Suppressor macrophage treated with lipopolysaccharide for 4 hours (primary cell): ENCODE measurements at places on chromosomes 7 and 10.
A peak's percentile ranks its signal among the peaks of the same experiment; 100 is the strongest.

DNA sequence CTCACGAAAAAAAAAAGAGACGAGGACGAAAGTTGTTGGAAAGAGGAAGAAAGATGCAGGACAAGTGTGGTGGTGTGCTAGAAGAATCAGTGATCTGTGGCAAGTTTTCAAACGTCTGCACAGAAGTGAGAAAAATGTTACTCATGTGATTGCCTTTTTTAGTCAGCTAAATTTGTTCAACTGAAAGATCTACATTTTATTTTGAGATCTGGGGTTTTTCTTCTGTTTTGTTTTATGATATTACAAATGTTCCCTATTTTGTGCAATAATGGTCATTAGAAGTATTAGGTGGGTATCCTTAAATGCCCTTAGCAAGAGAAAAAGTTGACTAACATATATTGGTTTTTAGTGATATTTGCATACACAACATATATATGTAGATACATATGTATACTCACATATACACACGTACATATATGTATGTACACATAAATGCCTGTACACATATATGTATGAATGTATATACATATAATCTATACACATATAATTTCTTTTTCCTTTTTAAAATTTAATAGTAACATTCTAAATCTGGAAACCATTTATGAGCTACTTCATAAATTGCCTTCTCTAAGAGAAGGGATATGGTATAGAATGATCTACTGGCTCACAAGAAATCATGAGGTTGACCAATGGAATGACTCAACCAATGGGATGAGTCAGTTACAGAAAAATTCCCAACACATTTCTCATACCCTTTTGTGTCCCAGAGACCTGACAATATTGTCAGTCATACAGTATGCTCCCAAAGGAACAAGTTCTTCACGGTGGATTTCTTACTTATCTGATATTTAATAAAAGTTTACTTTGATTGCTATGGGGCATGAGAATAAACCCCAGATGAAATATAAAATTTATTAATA, 38.4 kb downstream of the SLC39A12 start:
- peak; percentile 48 for DNase-seq

DNA sequence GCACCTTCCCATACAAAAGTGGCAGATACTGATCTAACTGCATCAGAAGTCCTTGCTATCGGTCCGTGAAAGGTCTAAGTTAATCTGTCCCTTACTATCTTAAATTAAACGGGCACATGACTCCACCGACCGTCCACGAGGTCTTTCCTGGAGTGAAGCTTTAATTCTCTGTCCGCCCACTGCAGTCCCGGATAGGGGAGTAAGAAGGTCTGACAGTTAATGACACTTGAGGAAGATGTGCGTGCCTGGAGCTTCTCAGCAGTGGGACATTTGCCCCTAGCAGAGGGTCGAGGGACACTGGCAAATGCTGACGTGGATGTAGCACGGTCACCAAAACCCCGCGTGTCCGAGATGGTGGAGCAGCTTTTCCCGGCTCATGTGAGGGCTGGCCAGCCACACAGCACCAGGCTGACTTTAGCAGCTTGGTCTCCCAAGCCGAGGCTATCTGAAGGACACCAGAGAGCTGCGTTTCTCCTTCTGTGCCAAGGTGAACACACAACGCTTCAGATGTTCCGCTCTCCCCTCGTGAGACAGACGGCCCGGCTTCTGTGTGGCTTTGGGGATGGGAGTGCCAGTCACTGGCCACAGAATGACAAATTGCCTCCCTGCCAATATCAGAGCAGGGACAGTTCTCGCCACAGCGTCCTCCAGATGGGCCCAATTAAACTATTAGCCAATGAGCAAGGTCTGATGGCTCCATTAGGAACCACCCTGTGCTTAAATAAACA, 86.6 kb downstream of the ADARB2 start:
- DNase-seq: no peak

- DNase-seq: no peak
Observed at GRCh38 chr7:32093415-32094408, 23.5 kb upstream of the PDE1C start.

DNA sequence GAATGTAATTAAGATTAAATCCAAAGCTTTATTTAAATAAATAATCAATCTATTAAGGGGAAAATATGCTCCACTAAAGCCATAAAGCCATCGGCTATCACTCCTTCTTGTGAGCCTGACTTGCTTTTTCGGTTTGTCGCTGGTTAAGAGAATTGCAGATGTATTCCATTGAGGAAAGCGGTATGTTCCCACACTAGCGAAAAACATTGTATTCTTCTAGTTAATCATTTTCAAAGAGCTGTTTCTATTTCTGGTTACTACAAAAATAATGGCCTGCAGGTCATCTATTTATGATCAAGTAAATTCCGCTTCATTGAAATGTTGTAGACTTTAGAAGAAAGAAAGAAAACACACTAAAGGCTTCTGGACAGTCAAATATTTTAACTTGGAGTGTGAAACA, 173.4 kb downstream of the CACNB2 start:
- no peak for DNase-seq

DNA sequence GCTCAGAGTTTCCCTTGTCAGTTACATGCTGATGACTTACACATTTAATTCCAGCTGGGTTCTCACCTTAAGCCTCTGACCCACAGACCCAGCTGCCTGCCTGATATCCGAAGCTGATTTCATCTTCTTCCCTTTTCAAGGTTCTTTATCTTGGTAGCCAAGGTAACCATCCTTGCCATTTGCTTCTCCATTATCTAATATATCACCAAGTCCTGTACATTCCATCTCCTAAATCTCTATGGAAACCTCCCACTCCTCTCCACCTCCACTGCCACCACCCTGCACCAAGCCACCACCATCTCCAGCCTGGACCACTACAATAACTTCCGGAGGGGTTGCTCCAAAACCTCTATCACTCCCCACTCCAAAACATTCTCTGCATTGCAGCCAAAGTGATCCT, 19.9 kb downstream of the SCRN1 start:
- DNase-seq: no peak

DNA sequence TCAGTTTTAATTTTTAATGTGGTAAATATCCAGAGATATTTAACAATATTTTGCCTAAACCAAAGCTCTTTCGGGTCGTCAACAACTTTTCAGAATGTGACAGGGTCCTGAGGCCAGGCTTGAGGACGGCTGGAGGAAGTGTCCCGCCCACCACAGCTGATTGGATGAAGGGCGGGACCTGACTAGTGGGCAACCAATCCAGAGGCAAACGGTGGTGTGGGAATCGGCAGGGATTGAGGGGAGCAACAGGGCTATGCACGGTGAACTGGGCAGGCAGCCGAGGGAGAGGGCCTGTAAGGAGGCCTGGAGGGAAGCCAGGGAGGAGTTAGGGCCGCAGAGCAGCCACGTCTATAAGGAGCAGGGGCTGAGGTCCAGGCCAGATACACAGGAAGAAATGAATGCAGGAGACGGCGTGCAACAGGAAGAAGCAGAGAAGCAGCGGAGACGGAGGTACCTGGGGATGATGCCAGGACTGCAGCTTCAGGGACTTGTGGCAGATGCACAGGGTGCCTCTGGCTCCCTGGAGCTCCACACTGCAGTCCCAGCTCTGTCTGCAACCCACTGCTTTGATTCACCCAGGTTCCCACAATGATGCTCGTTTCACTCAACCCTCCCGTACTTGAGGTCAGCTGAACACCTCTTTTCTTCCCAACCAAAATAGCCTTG, 46.1 kb upstream of the ZMIZ1 start:
- no peak for DNase-seq

GRCh38 chr7:73809467-73809951, 21.3 kb upstream of the CLDN4 start:
- DNase-seq: no peak

DNA sequence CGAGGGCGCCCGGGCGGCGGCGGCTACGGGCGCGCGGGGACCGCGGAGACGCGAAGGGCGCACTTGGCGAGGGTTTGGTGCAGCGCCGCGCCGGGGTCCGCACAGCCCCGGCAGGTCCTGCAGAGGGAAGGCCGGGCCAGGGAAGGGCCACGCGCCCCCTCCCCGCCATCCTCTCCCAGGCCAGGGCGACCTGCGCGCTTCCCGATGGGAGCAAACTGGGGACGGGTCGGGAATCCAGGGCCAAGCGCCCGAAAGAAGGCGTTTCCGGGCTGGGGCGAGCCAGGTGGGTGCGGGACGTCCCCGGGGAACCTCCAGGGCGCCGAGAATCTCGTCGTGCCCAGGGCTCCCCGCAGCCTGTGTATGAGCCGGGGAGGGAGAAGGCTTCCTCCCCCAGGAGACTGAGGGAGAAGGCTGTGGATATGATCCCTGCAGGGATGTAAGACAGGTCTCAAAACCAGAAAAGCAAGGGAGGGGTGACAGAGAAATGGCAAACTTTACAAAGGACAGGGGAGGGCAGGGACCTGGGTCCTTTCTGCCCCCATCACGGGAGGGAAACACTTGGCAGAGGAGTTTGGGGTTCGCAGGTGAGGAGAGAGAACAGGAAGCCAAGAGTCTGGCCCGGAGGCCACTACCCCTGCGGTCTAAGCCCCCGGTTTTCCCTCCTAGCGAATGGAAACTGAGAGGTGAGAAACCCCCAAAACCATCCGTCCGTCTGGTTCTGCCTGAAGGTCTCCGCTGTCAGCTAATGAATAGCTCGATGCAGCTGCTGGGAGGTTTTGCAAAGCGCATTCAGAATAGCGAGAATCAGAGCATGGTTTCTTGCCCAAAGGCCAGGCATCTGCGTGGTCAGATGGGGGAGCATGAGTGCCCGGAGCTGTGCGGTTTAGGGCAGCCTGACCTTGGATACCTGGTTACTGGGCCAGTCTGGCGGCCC, 674 bp downstream of the AMZ1 start:
- DNase-seq: no peak

- no peak for DNase-seq
Observed at GRCh38 chr10:113515601-113516000, 37.3 kb upstream of the HABP2 start.

- DNase-seq: no peak
Observed at GRCh38 chr7:14855033-14855794, 47.3 kb downstream of the DGKB start.

DNA sequence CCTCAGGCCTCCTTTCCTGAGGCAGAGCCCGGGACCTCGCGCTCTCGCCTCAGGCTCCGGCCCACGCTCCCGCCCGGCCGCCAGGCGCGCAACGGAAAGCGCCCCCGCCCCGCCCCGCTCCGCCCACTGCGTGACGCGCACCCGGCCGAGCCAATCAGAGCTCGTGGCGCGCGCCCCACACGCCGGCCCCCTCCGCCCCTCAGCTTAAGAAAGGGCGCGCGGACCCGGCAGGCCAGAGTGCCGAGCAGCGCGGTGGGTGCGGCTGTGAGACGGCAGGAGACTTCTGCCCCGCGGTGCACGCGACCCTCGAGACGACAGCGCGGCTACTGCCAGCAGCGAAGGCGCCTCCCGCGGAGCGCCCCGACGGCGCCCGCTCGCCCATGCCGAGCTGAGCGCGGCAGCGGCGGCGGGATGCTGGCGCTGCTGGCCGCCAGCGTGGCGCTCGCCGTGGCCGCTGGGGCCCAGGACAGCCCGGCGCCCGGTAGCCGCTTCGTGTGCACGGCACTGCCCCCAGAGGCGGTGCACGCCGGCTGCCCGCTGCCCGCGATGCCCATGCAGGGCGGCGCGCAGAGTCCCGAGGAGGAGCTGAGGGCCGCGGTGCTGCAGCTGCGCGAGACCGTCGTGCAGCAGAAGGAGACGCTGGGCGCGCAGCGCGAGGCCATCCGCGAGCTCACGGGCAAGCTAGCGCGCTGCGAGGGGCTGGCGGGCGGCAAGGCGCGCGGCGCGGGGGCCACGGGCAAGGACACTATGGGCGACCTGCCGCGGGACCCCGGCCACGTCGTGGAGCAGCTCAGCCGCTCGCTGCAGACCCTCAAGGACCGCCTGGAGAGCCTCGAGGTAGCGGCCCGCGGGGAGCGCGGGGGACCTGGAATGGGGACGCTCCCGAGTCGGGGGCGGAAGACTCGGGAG, at the start of gene NPTX2:
NPTX2 (plus strand) TSS at position 235 of the 909 bp plus-strand sequence; CDS start at position 412, 177 bp downstream.
- peak; percentile 12 for DNase-seq

- DNase-seq: no peak
Observed at GRCh38 chr10:110747609-110748464, 103.7 kb downstream of the RBM20 start.

GRCh38 chr7:90625562-90625961, 29.4 kb downstream of the CDK14 start:
- DNase-seq: no peak

DNA sequence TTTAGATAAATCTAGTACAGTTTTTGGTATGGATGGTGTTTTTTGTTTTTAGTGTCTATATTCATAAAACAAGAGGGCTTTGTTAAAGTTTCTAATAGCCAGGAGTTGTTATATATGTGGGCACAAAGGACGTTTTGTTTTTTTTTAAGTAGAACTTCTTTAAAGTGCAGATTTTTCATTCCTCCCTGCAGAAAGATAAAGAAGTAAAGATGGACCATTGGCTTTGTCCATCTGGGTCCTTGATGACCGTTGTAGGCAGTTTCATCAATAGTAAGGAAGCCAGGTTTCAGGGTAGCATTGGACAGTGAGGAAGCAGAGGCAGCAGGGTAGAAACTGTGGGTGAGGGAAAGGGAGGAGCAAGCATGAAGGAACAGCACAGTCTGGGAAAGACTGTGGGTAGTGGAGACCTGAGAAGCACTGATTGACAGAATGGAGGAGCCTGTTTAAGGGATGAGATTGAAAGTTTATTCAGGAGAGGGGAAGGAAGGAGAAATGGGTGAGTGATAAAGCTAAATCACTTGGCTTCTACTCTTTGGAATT, 5.3 kb downstream of the CALU start:
- DNase-seq: no peak
